NCI-H1092 treated with DMSO at 0.1 percent for 48 hours (cell line): ENCODE measurements at places on chromosomes 13 and 19.

DNA sequence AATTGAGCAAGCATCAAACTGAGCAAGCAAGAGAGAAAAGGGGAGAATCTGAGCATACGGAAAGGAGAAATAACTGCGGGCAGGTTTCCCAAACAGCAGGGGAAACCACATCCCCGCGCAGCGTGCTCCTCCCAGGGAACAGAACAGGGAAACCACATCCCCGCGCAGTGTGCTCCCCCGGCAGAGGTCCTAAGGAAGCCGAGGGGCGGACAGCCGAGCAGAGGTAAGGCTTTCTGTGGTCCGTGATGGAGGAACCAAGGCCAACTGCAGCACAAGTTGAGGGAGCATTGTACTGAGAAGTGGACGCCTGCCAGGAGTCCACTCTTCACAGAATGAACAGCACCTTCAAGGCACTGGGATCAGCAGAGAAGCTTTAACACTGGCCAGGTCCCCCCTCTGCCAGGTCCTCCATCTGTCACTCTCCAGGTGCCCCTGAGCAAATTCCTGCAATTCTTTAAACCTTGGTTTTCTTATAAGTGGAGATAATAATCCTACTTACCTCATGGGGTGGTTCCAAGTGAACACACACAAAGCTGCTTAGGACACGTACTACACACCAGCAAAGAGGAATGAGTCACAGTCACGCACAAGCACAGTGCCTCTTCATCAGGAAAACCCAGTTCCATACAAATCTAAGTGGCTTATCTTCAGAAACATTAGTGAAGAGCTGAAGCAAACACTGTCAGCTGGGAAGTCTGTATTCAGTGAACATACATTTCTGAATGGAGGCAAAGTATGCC is 23.0 kb upstream of the LAMP1 start:
- no peak for DNase-seq

DNA sequence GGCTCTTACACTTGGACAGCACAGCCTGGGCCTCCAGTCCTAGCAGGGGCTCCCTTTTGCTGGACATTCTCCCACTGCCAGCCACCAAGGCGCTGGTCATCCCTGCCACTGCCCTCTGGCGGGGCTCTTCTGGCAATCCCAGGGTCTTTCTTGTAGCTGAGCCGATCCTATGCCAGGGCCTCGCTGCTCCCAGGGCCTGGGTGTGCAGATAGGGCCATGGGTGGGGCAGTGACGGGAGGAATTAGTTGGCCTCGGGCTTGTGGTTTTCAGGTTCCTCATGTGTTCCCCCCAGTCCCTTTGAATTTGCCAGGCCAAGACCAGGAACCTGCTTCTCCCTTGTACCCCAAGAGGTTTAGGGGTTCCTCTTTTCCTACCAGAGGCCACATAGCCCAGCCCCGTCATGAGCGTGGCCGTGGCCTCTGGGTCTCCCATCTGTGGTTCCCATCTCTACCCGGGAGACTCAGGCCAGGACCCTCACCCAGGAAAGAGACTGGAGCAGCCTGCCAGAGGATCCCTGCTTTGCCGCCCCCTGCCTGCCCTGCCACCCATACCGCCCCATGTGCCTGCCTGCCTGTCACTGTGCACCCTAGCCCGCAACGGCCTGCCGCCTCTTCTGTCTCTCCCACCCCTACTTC is 26.2 kb downstream of the TMED1 start:
- no peak for DNase-seq

DNA sequence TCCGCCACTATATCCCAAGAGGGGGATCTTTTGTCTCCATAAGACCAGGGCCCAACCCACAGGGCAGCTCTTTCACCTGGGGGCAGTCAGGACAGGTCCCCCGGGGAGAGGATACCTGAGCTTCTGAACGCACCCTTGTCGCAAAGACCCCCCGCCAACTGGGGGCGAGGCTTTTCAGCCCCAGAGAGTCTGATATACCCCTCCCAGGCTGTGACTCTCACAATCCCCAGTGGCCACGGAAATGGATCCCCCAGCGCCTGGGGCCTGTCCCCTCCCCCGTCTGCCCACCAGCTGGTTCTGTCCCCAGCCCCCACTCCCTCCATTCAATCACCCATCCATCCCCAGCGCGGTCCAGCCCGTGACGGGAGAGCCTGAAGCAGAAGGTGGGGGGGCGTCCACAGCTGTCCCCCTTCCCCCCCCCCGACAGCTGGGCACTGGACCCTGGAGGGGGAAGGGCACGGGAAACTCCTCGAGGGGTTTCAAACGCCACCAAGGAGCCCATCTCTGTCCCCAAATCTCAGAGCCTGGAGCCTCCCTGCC is 823 bp downstream of the DOCK6 start:
- no peak for DNase-seq

DNA sequence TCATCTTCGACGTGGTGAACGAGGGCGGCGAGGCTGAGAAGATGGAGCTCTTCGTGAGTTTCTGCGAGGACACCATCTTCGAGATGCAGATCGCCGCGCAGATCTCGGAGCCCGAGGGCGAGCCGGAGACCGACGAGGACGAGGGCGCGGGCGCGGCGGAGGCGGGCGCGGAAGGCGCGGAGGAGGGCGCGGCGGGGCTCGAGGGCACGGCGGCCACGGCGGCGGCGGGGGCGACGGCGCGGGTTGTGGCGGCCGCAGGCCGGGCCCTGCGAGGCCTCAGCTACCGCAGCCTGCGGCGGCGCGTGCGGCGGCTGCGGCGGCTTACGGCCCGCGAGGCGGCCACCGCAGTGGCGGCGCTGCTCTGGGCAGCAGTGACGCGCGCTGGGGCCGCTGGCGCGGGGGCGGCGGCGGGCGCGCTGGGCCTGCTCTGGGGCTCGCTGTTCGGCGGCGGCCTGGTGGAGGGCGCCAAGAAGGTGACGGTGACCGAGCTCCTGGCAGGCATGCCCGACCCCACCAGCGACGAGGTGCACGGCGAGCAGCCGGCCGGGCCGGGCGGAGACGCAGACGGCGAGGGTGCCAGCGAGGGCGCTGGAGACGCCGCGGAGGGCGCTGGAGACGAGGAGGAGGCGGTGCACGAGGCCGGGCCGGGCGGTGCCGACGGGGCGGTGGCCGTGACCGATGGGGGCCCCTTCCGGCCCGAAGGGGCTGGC is 52.6 kb downstream of the MAP4K1 start:
- DNase-seq = no peak

- no peak for DNase-seq
Observed at GRCh38 chr19:4115818-4116385, 8.0 kb downstream of the MAP2K2 start.

GRCh38 chr13:46385946-46386345 is 1.1 kb downstream of the RUBCNL start:
- no peak for DNase-seq

DNA sequence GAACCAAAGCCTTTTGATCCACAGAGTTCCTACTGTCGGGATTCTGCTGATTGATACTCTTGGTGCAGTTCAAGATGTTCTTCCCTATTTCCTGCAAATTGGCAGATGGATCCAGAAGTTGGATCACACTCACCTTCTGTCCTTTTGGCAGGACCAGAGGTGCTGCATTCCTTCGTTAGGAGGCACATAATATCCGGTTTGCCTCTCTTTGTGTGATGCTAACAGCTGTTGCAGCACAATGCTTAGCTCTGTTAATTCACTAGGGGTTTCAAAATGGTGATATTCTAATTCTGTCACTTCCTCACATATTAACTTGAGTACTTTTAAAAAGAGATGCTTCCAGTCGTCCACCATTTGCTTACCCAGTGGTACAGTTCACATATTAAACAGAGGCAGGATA is 15.2 kb upstream of the CHST8 start:
- DNase-seq = no peak

- DNase-seq = no peak
Observed at GRCh38 chr13:104357174-104357573, 1291.0 kb upstream of the SLC10A2 start.

GRCh38 chr19:33532859-33533460 is 11.4 kb upstream of the PEPD start:
- no peak for DNase-seq

DNA sequence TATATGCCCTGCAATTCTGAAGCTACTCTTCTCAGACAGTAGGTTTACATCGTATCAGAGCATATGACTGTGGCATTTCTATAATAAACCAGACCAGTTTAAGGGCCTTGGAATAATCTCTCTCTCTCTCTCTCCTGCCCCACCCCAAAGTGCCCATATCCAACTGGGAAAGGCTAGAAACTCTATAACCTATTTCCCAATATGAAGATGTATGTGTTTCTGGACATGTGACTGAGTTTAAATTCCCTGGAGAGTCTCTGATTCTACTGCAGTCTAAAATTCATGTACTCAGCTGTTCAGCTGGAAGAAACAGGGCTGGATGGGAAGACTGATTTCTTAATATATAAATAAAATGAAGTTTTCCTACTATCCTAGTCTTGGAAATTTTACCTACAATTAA is 91.9 kb upstream of the MBNL2 start:
- no peak for DNase-seq

DNA sequence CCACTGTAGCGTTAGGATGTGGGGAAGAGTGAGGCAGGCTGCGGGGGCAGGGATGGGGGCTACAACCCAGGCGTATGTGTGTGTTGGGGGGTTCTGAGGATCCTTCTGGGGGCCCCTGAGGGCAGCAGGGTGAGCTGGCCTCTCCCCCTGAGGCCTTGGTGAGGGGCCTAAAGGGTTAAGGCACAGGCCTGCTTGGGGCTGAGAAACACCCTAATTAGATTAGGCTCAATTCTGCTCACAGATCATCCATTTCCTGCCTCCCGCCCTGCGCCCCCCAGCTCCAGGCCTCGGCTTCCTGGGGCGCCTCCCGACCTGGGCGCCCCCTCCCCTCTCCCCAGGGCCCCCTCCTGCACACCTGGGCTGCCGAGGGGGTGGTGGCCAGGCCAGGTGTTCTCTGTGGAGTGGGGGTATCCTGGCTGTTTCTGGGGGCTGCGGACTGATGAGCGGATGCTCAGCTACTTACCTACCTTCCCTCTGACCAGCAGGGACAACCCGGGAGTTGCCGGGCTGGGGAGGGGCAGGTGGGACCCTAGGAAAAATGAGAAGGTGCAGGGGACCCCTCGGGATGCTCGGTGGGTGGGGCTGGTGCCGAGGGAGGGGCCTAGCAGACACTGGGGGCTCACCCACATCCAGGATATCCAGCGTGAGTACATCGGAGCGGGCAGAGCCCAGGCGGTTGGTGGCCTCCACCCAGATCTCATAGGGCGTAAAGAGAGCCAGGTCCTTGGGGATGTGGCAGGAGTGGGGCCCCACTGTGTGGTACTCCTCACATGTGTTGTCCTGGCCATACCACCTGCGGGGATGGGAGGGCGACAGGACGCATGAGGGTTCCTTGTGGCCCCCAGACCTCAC is 8.6 kb downstream of the CRLF1 start:
- no peak for DNase-seq

DNA sequence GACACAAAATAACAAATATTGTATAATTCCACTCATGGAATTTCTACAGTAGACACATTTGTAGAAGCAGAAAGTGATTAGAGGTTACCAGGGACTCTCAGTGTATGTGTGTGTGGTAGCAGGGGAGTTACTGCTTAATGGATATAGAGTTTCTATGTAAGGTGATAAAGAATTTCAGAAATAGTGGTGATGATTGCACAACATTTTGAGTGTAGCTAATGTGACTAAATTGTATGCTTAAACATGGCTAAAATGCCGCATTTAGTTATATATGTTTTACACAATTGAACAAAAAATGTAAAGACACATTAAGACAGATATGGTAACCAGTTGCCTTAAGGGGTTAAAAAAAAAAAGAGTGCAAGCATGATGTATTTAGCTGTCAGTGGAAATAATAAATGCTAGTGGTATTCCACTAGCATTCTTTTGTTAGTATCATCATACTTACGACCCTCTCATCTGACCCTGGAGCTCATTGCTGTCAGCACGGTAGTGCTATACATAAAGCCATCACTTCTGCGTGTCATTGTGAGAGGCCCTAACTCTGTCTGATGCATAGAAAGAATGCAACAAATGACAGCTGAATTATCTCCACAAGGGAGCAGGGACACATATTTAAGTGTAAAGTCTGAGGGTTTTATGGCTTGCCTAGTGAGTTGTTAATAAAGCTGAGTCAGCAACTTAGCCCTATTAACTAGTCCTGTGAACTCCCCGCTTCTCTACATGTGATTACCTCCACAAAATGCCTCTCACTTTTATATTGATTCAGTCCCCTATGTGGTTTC is 134.1 kb upstream of the RXFP2 start:
- DNase-seq = no peak

DNA sequence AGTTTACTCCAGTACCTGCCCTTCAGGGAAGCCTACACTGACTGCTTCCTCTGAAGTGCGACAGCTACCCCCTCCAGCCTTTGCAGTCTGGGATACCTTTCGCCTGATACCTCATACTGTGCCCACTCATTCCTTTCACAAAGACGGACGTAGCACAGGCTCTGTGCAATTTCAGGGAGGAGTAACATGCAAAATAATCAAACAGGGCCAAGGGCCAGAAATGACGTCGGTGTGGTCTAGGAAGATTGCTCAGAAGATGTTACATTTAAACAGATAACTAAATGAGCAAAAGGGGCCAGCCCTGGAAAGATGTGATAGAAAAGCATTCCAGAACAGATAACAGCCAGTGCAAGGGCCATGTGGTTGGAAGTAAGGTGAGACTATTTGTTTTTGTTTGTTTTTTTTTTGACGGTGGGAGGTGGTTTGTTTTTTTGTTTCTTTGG is 6.6 kb upstream of the DDX39A start:
- DNase-seq = no peak

- DNase-seq = no peak
Observed at GRCh38 chr19:51737924-51738323, 13.8 kb downstream of the FPR1 start.

GRCh38 chr19:55750715-55751114 is 8.2 kb upstream of the RFPL4A start:
- no peak for DNase-seq

DNA sequence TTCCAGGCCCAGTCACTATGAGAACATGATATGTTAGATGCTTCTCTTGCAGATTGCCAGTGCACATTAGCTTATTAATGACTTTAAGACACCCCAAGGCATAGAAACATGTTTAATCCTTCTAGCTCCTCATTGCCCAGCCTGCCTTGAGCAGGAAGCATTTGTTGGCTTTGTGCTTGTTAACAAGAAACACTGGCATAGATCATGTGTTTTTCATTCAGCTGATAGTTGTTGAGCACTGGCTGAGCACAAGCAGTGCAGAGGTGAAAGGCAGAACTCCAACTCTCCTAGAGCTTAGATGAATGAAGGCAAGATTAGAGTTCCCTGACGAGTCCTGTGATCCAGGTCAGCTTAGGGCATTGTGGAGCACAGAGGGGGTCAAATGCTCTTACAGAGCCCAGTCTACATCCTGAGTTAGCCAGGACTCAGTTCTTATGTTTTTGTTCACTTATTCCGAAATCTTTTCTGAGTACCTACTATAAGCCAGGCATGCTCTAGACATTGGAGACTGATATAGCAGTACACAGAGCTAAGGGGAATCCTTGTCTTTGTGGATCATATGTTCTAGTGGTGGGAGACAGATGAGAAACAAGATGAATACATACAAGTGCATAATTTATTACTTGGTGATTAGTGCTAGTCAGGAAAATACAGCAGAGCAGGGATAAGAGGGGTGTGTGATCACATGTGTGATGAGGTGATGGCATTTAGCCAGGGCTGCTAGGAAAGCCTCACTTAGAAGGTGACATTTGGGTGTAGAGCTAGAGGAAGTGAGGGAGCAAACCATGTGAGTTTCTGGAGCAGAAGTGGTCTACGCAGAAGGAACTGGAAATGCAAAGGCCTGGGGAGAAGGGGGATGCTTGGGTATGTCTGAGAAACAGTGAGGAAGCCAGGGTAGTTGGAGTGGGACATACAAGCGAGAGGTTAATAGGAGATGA is 101.2 kb downstream of the WASF3 start:
- no peak for DNase-seq

GRCh38 chr19:19154768-19155494 is 15.1 kb downstream of the MEF2B start:
- DNase-seq = no peak

- no peak for DNase-seq
Observed at GRCh38 chr19:4711211-4711610, 12.4 kb downstream of the DPP9 start.
